ENCODE measurements at places on chromosomes 11 and 22.

GRCh38 chr22:30290342-30291057, 1.2 kb upstream of the CASTOR1 start:
- no peak for DNase-seq

GRCh38 chr11:73121692-73122091, 20.4 kb downstream of the FCHSD2 start:
- DNase-seq, result no peak

DNA sequence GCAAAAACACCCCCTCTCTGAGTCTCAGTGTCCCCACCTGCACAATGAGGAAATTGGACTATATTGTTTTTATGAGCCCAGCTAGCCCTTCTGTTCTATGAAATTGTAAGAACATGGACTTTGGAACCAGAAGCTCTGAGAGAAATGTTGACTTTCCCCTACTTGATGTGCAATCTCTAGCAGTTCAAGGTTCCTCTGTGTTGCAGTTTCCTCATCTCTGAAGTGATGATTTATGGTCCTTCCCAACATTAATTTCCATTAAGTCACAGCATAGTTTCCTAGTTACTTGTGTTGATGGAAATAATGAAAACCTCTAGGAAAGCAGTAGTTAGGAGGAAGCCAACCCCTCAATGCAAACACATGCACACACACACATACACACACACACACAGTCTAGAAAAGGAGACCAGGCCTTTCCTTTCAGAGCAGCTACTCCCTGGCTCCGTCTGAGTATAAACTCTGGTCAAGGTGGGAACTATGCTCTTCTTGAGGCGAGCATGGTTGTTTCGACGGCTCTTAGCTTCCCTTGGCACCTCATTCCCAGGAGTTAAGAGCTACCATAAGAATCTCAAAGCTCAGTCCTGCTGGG, 518.4 kb downstream of the SOX6 start:
- no peak for DNase-seq

DNA sequence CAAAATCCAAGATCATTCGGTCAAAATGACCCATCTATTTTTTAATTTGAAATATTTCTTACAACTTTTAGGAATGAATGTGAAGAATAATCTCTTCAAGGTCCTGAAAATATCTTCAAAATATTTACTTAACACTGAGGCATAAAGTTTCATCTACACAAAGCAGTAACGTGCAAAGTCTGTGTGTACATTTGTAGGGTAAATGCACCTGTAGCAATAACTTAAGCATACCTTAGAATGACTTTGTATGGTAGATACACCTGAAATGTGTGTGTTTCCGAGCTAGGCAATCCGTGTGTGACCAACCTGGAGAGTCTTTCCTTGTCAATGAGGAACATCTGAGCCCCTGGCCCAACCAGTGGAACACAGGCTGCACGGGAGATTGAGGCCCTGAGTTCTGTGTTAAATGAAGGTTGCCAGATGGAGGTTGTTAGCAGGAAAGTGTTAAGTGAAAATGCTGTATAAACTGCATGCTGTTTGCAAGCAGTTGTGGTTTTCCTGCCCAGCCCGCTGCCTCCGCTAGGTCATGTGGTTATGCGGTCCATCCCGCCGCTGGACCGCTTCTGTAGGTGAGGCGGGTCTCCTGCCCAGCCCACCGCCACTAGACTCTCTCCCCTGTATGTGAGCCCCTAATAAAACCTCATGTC, 7.6 kb upstream of the CTR9 start:
- no peak for DNase-seq

DNA sequence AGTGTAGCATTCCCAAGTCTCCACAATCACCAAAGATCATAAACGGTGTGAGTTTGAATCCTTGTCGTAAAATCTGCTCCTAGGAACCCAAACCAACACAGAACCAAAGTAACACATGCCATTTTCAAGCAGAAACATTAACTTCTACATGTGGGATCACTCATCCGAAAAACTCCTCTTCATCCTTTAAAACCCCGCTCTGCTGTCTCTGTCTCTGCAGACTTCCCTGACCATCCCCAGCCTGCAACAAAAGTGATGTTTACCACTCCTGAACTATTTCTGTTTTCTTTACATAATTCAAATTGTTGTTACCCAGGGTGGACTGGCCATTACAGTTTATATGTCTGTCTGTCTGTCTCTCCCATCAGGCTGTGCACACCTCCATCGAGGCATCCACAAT, 54.0 kb downstream of the SLC1A2 start:
- DNase-seq, result no peak

- no peak for DNase-seq
These were observed at the start of gene VWCE for GRCh38 chr11:61294717-61295595. TSS of gene VWCE (minus strand) at chr11:61295316. CDS start at chr11:61295037, 279 bp downstream.

GRCh38 chr11:120648771-120649170, 137.2 kb downstream of the GRIK4 start:
- DNase-seq, result no peak

DNA sequence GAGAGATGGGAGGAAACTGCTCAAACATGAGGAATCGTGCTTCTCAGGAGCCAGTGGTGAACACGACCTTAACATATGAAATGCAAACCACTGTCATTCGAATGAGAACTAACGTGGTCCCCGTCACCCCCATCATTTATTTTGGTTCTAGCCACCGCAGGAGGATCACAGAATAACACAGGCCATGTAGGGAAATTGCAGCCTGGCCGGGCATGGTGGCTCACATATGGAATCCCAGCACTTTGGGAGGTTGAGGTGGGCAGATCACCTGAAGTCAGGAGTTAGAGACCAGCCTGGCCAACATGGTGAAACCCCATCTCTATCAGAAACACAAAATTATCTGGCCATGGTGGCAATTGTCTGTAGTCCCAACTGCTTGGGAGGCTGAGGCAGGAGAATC, 27.1 kb downstream of the KRTAP5-5 start:
- DNase-seq, result no peak

DNA sequence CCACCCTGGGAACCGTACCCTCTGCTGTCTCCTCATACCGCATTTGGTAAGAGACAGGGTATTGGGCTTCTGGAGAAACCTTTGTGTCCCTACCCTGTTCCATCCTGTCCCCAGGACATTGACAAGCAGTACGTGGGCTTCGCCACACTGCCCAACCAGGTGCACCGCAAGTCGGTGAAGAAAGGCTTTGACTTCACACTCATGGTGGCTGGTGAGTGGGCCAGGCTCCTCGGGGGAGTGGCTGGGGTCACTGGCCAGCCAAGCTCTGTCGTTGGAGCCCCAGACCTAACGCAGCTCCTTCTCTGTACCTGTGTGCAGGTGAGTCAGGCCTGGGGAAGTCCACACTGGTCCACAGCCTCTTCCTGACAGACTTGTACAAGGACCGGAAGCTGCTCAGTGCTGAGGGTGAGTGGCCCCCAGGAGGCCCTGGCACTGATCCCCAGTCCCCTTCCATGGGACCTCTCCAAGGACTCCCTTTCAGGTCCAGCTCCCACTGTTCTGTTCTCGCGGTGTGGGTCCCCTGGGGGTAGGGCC, 3.8 kb upstream of the GP1BB start:
- DNase-seq, result no peak

- DNase-seq, result no peak
These were observed 773.2 kb downstream of the KCNA4 start for GRCh38 chr11:29243616-29244015.

- no peak for DNase-seq
These were observed 13.4 kb downstream of the NEAT1 start for GRCh38 chr11:65435981-65436411.

GRCh38 chr11:17693531-17693930, 25.8 kb upstream of the MYOD1 start:
- DNase-seq, result no peak

DNA sequence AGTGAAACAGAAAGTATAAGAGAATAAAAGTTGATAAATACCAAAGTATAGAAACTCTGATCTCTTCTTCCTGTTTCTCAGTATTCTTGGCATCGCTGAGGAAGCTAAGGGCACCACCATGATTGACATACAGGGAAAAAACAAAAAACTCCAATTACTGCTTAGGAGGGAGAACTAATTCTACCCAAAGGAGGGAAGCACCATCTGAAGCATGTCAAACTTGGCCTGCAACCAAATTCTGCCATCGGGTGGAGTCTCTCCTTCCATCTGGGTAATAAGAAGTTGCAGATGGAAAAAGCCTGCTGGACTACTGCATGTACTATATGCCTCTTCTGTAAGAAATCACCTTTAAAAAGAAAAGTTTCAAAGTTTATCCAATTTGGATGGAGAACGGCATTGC, 30.5 kb upstream of the PPP2R1B start:
- DNase-seq, result no peak

- no peak for DNase-seq
These were observed 213.0 kb upstream of the E2F8 start for GRCh38 chr11:19453651-19454257.

DNA sequence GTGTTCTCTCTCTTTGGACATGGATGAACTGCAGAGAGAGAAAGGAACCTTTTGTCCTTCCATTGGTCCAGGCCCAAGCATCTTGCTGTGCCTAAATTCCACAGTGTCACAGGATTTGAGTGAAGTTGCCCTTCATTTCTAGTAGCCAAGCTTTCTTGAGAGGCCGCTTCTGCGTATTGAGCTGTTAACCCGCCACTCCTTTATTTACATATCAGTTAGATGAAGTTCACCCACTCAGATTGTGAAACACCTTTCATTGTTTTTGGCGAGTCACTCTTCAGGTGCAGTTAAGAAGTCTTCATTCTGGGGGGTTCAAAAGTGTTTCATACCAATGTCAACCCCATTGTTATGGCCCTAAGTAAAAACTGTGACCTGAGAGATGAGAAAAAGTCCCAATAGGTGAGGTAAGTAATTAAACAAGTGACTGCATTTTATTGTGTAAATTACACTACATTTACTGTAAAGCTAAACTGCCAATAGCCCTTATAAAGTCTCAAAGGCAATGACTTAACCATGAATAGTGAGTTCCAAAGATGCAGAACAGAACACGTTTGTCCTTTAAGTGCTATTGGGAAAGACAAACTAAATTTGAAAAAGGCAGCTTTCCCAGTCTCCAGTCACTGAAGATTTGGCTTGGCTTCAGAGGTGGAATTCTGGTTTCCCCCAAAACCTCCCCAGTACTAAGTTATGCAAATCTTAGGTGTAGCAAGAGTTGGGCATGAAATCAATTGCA, 61.0 kb downstream of the APIP start:
- no peak for DNase-seq

DNA sequence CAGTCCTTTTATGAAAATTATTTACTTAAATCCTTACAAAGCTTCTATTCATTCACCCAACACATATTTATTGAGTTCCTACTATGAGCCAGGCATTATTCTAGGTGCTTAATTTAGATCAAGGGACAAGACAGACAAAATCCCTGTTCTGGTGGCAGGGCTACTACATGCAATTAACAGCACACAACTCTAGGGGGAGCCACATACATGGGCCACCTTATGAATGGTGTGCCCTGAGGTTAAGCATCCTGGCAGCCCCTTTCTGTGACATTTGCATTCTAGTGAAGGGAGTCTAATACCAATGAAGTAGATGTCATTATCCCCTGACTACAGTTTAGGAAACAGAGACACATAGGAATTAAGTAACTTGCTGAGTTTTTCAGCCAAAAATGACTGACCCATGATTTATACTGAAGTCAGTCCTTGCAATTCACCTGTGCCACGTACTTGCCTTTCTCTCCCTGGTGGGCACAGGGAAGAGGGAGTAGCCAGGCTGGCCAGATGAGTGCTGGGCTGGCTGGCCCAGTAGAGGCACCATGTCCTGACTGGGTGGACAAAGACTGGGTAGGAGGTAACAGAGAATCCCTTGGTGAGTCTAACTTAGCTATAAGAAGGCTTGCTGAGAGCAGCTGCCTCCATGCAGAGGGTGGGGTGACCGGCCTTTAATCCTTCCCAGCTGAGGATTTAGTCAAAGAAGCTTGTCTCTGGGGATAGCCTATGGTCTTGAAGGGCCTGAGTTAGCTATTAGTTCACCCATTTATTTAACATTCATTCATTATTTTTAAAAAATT, 52.0 kb upstream of the ELF5 start:
- no peak for DNase-seq

GRCh38 chr11:64226507-64227051, 505 bp downstream of the NUDT22 start:
- no peak for DNase-seq

GRCh38 chr22:35687461-35687860, 30.2 kb upstream of the APOL5 start:
- DNase-seq, result no peak

GRCh38 chr11:18225913-18226312, 10.7 kb downstream of the SAA4 start:
- no peak for DNase-seq

DNA sequence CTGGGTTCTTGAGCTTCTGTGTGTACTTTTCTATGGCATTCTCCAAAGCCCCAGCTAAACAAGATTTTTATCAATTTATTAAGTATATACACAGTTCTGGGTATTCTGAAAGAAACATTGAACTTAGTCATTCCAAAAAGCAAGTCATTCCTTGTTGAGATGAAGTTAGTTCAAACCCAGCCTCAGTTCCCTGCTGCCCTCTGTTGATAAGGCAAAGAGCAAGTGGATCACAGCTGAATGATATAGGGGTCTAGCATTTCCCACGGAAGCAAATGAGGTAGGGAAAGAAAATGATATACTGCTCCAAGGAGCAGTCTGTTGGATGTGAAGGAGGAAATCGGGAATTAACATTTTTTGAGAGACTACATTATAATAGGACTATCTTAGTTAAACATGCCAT, 841.8 kb upstream of the TENM4 start:
- DNase-seq, result no peak

GRCh38 chr11:70460964-70461363, 62.6 kb downstream of the CTTN start:
- no peak for DNase-seq

DNA sequence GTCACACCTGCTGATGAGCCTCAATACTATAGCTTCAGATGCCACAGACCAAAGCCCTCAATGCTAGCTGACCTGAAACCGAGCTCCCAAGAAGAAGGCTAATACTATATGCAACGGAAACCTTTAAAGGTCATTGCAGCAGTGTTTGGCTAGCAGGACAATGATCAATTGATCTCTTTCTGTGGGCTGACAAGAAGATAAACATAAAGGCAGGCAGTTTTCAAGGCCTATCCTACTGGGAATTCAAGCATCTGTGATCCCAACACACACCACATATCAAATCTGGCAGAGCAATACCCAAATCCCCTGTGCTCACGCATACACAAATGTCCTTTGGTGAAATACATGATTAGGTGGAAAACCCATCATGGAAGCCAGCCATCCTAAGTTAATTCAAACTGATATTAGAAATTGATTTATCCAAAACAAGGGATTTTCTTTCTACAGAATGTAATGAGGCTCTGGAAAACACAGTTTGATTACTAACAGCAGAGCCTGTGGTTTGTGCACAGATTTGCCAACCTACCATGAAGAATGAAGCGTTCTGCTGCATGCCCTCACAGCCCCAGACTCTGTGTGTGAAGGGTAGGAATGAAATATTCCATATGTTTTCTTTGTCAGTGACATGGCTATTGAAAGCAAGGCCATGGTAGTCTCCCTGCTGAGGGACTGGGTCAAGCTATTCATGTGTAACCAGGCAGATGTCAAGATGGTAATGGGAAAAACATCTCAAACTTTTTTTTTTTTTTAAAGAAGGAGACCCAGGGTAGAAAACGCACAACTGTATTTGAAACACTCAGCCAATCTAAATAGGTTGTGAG, 12.2 kb downstream of the LGR4 start:
- DNase-seq, result no peak

All from glomerular endothelial cell (primary cell).